ENCODE measurements at places on chromosomes 5 and 9.
A peak's percentile ranks its signal among the peaks of the same experiment; 100 is the strongest.

GRCh38 chr5:2902742-2903297, 151.3 kb upstream of the IRX2 start:
- DNase-seq, result no peak

GRCh38 chr9:8489835-8490234, 690.3 kb upstream of the DMAC1 start:
- DNase-seq, result no peak

- no peak for DNase-seq
Observed at GRCh38 chr5:52708463-52708862, 79.3 kb upstream of the ITGA1 start.

- DNase-seq, result no peak
Observed at GRCh38 chr9:89942643-89943042, 337.8 kb downstream of the GADD45G start.

GRCh38 chr5:10654566-10654965, 90.7 kb downstream of the ANKRD33B start:
- DNase-seq, result no peak

- DNase-seq, result peak; percentile 79
Observed at GRCh38 chr5:134247428-134248224, 21.8 kb upstream of the PPP2CA start.

GRCh38 chr9:95966306-95966705, 90.8 kb downstream of the ERCC6L2 start:
- no peak for DNase-seq

DNA sequence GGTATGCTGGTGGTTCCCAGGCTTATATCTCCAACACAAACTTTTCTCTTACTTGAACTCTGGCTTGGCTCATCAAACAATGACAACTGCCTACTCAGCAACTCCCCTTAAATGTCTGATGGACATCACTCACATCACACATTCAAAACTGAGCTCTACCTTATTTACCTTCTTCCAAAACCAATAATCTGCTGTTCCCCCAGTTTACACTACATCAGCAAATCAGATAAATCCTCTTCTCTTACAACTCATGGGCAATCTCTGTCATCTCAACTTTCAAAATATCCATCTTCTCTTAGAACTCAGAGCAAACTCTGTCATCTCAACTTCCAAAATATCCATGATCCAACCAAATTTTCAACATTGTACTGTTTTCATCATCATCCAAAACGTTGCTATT, 2347.9 kb upstream of the ACO1 start:
- DNase-seq, result no peak

DNA sequence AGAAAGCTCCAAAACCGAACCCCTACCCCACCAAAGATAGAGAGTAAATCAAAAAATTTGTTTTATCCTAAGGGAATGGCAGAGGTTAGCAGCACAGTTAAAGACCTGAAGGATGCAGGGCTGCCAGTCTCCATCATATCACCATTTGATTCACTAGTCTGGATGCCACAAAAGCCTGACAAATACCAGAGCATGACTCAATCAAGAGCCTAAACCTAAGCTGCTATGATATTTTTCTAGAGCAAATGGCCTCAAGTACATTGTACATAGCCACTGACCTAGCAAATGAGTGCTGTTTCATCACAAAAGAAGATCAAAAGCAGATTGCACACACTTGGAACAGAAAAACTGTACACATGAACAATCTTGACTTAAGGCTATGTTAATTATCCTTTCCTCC, 48.0 kb downstream of the DPYSL3 start:
- no peak for DNase-seq

GRCh38 chr5:147208134-147208533, 26.7 kb upstream of the STK32A start:
- DNase-seq, result peak; percentile 11

DNA sequence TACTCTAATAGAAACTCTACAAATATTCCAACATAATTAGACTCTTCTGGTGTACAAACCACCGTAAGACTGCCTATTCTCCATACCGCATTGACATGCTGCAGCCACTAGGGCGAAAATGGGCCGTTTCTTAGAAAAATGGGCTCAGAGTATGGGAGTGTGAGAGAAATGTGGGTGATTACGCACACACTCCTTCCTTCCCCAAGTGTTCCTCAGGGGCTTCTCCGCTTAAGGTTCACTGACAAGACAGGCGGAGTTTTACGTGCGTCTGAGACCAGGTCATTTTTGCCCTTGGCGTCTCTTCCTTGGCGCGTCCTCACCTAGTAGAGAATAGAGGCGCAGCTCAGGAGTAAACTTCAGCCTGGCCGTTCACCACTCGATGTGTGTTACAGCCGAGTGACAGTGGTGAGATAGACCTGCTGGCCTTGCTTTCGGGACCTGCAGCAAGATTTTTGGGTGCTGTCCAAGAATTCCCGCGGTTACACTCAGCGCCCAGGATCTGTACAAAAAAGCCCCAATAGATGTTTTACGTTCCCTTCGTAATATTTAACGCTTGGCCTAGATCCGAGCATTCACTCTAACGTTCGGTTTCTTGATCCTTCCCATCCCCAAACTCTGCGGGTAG, 1.8 kb upstream of the NTRK2 start:
- DNase-seq, result no peak

GRCh38 chr9:121688146-121688680, 36.8 kb downstream of the DAB2IP start:
- DNase-seq, result no peak

DNA sequence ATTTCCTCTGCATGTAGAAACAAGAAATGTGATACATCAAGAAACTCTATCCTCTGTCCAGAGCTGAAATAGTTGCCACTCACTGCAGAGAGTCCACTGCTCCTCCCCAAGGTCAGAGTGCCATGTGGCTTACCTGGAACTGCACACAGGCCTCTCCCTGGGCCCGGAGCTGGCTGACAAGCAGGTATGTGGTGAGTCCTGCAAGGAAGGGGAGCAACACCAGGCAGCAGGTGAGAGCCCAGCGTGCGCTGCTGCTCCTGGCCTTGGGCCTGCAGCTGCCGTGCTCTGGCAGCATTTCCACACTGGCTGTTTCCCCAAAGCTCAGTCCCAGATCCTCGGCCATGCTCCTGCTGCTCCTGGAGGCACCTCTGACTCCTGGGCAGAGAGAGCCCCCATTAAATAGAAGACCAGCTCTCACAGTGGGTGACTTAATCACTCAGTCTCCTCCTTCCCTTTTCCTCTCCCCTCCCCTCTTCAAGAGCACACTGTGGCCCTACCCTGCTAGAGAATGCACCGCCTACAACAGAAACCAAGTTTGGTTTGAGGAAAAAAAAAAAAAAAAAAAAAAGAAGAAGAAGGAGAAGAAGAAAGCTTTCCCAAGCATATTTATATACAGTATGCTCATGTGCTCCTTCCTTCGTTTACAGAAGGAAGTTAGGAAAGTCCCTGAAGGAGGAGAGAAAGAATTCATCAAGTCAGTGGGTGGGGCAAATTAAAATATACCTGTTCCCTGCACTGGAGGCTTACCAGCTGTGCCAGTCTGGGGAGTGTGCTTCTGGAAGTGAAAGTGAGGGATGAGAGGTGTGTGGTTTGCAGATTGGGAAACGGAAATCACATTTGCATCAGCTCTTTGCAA, at the start of gene TNFSF15:
TNFSF15 (minus strand) TSS at position 370 of the 856 bp plus-strand sequence; CDS start at position 343, 27 bp downstream.
- DNase-seq, result no peak

DNA sequence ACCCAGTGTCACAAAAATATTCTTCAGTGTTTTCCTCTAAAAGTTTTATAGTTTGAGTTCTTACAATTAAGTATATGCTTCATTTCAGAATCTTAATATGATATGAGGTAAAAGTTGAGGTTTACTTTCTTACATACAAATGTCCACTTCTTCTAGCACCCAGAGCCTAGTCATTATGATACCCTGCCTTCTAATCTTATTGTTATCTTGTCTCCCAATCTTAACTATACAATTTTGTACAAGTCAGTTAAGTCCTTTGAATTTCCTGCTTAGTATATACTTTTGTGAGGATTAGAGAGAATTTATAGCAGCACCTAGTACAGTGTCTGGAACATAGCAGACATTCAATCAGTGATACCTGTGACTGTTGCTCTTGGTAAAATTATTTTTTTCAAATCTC, 29.3 kb downstream of the RAD50 start:
- no peak for DNase-seq

GRCh38 chr5:127770272-127770671, 67.1 kb downstream of the CCDC192 start:
- DNase-seq, result no peak

DNA sequence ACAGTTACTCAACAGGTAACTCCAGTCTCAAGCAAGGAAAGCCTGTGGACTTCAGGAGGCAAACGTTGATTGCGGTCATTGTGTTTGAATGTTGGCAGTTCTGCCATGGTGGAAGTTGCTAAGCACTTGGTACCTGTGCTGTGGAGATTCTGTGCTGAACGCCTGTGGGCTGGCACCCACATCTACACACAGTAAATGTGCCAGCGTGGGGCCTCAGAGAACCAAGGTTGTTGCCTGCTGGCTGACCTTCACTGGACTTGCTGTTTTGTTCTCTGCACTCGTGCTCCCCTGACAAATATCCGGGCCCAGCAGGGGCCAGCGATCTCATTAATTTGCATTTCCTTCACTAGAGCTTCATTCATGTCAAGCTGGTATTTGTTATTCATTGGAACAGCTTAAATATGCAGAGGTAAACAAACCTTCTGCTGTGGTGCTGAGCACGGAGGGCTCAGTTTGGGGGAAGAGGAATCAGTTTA, 141.8 kb downstream of the PRKACG start:
- no peak for DNase-seq

DNA sequence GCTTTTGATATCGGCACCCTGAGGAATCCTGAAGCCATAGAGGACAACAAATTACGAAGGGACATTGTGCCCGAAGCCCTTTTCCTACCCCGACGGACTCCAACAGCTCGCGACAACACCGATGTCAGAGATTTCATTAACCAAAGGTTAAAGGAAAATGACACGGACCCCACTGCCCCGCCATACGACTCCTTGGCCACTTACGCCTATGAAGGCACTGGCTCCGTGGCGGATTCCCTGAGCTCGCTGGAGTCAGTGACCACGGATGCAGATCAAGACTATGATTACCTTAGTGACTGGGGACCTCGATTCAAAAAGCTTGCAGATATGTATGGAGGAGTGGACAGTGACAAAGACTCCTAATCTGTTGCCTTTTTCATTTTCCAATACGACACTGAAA, 129.5 kb downstream of the CDH6 start:
- DNase-seq, result no peak

DNA sequence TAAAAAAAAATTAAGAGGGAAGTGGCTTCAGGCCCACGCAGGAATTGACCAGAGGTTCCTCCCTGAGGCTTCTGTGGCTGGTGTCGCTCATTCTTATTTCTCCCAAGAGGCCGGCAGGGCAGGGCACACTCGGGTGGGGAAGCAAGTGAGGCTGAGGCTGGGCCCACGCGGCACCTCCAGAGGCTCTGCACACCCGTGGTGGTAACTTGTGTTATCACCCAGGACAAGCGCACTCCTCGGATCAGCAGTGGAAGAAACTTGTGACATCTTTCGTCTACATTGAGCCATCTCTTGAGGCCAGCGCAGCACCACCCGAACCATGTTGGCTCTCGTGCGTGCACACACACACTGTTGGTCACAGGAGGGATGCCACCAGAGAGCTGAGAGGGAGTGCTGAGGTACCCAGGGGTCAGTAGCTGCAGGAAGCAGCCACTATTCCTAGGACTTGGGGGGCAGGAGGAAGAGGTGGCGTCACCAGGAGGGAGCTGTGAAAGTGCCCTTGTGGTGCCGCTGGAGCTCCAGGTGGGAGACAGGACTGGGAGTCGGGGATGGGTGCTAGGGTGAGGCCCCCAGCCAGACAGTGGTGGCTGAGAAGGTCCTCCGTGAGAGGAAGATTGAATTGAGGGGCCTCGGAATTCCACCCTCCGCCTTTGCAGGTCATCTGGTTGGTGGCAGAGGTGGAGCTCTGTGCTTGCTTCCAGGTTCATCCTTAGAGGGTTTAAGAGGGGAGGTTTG, 6.4 kb downstream of the NDUFS6 start:
- DNase-seq, result no peak

GRCh38 chr9:133499132-133499891, 20.4 kb upstream of the SLC2A6 start:
- no peak for DNase-seq

- no peak for DNase-seq
Observed at GRCh38 chr5:158992037-158992740, 107.5 kb downstream of the EBF1 start.

- no peak for DNase-seq
Observed at GRCh38 chr5:155838394-155838793, 488.6 kb upstream of the SGCD start.

GRCh38 chr9:108119530-108120113, 630.1 kb upstream of the KLF4 start:
- DNase-seq, result no peak

DNA sequence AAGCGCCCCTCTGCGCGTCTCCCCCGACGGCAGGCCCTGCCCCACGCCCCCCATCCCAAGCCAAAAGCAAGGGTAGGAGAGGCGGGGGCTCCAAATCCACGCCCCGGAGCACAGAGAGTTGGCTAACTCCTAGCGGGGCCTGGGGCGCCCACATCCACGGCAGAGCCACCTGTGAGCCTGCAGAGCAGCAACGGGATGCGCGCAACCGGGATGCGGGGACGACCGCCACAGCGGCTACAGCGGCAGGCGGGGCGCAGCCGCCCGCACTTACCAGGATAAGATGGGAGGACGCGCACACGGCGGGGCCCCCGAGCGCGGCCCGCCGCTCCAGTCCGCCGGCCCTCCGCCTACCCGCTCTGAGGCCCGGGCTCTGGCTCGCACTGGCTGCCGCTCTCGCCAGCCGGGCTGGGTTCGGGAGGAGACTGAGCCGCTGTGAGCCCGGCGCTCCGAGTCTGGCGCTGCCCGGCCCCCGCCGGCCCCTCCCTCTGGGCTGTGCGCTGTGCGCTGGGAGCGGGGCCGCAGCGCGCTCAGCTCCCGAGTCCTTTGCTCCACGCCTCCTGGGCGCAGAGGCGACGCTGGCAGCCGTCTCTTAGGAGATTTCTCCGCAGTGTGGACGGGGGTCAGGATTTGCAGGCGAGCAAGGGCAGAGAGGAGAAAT, at the start of gene SLC24A2:
SLC24A2 (minus strand) TSS at position 424 of the 658 bp plus-strand sequence.
- no peak for DNase-seq

GRCh38 chr5:104297076-104297475, 734.5 kb upstream of the NUDT12 start:
- no peak for DNase-seq

- DNase-seq, result no peak
Observed at GRCh38 chr5:138979684-138980280, 104.6 kb upstream of the LRRTM2 start.

- DNase-seq, result no peak
Observed at GRCh38 chr5:10977011-10977410, 216.0 kb upstream of the DAP start.

- DNase-seq, result no peak
Observed at GRCh38 chr9:130629443-130630070, 34.8 kb upstream of the PRDM12 start.

DNA sequence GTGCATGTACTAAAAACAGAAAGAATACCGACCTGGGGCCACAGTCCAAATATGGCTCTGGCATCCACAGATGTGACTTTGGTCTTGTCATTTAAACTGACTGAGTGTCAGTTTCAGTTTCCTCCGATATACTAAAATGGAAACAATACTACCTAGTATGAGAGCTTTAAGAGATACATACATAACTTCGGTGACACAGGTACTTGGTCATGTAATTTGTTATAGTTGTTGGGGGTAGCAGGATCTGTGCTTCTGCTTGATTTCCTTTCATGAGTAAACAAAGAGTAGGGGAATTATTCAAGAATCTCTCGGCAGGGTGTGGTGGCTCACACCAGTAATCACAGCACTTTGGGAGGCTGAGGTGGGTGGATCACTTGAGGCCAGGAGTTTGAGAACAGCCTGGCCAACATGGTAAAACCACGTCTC, 32.1 kb downstream of the MTMR12 start:
- DNase-seq, result no peak
